ENCODE measurements at places on chromosomes 13 and 19.

DNA sequence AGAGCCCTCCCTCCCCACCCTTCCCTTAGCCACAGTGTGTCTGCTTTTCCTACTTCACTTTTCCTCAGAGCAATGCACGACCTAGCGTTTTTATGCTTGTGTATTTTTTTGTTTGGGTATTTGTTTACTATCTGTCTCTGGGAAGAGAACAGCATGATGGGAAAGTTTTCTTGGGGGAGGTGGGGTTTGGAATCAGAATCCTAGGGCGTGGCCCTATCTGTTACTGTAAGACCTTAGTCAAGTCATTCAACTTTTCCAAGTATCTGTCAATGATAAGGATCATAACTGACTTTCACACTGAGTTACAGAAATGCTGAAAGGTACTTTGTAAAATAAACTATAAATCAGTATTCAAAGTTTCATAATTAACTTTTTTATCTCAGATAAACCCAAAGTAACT, 146.3 kb upstream of the WASF3 start:
- no peak for DNase-seq

DNA sequence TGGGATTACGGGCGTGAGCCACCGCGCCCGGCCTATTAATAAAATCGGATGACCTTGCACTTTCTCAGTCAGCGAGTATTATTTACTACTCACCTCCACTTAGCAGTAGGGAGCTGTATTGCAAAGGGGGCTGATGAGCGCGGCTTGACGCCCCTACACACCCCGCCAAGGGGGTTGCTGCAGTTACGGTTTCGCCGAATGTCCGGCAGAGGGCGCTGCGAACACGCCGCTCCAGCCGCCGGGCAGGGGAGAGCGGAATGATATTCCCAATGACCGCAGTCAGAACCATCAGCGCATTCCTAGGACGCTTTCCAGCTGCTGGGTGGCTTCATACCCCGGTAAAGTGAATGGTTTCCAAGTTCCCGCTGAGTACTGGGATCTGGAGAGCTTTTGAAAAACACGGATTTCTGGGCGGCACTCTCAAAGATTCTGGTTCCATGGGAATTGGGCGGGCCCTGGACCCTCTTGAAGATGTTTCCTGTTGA, 30.0 kb upstream of the TPT1 start:
- peak; percentile 75 for DNase-seq

DNA sequence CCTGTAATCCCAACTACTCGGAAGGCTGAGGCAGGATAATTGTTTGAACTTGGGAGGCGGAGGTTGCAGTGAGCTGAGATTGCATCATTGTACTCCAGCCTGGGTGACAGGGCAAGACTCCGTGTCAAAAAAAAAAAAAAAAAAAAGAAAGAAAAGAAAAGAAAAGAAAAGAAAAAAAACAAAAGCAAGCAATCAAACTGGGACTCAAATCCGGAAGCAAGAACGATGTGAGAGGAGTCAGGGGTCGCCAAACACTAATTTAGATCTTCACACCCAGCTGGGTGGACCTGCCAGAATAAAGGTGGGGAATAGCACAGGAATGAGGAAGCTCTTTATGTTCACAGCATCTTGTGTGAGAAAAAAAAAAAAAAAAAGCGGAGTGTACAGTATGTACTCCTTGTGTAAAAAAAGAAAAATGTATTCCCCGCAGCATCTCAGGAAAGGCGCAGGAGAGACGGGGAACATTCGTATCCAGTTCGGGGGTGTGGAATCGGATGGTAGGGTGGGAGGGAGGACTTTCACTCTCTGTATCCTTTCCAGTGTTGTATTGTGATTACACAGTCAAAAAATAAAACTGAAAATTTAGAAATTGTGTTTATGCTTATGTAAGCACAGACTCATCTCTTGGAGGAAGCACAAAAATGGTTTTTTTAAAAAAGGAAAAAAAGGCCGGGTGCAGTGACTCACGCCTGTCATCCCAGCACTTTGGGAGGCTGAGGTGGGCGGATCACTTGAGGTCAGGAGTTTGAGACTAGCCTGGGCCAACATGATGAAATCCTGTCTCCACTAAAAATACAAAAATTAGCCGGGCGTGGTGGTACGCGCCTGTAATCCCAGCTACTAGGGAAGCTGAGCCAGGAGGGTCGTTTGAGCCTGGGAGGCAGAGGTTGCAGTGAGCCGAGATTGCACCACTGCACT, 7.6 kb downstream of the DNAJB1 start:
- peak; percentile 91 for DNase-seq

GRCh38 chr19:42487032-42487797, 41.1 kb downstream of the CEACAM1 start:
- DNase-seq: no peak

DNA sequence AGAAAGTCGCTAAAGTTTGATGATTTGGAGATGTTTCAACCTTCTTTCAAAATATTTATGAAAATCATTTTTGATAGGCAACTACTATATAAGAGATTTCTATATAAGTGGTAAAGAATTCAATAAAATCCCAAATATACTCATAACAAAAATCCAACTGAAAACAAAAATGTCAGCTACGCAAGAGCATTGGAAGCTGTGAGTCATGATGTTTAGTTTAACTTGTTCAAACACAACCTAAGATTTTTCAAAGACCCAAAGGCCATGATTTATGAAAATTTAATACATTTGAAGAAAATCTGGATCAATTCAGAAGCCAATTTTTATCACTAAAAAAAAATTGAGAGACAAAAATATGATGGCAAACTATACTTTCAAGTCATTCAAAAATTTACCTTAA, 226.6 kb downstream of the MZT1 start:
- DNase-seq: no peak

GRCh38 chr19:38267761-38268483, 3.5 kb downstream of the SPINT2 start:
- DNase-seq: no peak

DNA sequence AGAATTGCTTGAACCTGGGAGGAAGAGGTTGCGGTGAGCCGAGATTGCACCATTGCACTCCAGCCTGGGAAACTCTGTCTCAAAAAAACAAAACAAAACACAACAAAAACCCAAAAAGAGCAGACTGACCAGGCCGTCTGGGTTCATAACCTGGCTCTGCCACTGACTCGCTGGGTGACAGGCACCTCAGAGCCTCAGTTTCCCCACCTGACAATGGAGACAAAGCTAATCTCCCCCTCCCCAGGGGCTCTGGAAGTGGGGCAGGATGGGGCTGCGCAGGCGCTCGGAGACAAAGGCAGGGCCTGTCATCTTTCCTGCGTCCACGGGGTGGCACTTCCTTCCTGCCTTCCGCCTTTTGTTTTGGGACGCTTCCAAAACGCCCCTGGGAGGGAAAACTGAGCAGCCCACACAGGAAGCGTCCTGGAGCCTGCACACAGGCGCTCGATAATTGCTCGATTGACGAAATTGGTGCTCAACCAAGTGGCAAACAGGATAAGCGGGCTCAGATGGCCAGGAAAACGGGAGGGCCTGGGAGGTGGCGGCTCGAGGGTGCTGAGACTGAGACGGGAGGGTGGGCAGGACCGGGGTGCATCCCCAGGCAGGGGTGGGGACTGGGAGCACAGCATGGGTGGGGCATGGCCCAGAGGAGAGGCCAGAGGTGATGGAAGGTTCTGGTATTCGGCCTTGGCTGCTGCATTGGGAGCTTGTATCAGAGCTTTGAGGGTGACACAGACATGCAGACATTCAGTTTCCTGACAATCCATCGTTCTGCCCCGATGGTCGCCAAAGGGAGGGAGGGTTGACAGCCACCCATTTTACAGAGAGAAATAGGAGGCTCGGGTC, 17.8 kb downstream of the SPC24 start:
- peak; percentile 92 for DNase-seq

GRCh38 chr13:89966524-89966923, 1381.0 kb upstream of the MIR17HG start:
- no peak for DNase-seq

GRCh38 chr13:103002279-103002678, 63.9 kb downstream of the SLC10A2 start:
- no peak for DNase-seq

- DNase-seq: no peak
Measured at GRCh38 chr13:23984546-23984945, 87.2 kb upstream of the C1QTNF9B start.

- DNase-seq: peak; percentile 7
Measured at GRCh38 chr13:37326334-37326733, 220.9 kb upstream of the CSNK1A1L start.

DNA sequence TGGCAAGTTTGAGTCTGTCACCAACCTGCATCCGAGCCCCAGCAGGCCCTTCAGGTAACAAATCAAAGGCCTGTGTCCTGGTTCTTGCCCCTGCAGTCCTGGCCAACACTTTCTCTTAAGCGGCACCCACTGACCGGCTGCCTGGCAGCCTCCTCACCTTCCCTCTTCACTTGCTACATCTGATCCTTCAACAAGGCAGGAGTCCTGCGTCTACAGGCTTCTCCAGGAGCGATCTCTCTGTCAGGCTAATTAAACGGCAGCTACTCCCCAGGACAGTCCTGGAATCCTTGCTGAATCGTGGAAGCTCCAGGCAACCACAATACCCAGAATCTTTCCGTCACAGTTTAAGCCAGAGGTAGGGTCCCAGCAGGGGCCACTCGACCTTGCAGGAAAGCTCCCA, 41.1 kb upstream of the GAS6 start:
- DNase-seq: no peak
